Motor neuron (in vitro differentiated cells): ENCODE measurements at places on chromosomes 1 and 21.
A peak's percentile ranks its signal among the peaks of the same experiment; 100 is the strongest.

- no peak for ATAC-seq
Observed at GRCh38 chr1:117171900-117172511, 38.7 kb downstream of the VTCN1 start.

- peak; percentile 58 for ATAC-seq
Observed at GRCh38 chr1:73673971-73674370, 524.0 kb downstream of the LRRIQ3 start.

- ATAC-seq: peak; percentile 43
Observed at GRCh38 chr1:231234506-231234905, 6.5 kb upstream of the GNPAT start.

DNA sequence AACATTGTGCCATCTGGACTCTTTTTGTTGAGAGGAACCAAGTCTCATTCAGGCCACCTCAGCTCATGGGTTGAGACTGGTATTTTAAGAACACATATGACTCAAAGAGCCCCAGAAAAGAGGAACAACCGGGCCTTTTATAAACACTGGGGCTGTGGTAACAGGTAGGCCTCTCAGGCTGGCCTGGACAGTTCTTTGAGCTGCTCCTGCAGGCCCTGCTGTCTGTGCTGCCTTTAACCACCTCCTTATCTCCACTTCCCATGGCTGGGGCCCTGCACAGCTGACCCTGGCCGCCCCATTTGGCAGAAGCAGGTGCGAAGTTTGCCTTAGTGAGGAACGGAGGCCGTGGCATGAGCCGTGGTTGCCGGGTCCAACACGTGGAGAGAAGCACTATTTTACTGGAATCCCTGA, 163.3 kb downstream of the RHOU start:
- ATAC-seq: no peak

DNA sequence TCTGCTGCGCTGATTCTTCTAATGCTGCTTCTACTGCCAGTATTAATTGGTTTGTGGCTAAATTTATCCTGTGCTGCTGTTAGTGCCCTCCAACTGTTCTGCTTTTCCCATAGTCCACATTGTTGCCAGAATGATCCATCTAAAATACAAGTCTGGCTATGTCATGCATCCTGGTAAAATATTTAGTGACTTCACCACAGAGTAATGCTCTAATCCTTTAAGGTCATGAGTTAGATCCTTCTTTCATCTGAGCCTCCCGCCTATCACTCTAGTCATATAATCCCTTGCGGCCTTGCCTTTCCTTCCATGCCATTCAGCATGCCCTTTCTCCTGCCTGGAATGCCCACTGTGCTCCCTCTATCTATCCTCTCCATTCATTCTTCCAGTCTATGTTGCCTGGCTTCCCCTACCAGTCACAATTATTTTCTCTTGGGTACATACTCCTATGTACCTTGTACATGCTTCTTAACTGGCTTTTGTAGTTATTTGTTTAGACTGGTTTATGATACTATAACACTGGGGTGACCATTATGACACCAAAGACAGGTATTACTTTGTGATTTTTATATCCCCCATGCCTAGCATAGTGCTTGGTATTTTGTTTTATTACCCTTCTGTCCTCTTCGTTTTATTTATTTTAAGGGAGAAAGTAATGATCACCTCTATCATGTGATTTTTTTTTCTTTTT, 144.0 kb downstream of the MAGI3 start:
- no peak for ATAC-seq

DNA sequence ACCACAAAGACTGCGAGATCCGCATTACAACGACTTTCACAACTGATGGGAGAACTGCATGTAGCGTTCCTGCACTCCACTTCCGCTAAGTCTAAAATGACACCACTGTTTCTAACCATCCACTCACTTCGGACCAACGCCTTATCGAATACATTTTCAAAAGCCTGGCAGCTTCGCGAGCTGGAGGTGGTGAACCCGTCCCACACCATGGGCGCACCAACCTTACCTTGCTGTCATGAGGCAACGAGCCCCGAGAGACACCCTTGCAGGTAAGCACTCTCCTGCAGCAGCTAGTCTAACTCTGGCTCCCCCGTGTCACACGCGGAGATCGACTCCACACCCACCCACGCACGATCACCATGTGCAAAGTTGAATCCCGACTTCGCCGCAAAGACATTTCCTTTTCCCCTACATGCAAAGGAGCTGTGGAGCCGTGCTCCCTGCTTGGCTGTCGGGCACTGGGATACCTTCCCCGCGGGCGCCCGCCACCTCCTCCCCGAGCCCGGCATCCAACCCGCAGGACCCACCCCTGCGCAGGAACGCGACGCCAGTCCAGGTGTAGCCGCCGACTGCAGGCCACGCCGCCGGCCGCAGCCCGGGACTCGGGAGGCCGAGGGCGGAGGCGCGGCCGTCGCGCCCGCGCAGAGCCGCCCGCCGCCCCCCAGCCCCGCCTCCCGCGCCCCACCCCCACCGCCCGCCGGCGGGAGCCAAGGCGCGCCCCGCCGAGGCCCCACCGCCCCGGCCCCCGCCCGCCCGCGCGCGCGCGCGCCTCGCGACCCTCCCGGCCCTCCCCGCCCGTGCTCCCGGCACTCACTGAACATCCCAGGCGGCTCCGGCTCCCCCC, 629 bp downstream of the TAF5L start:
- ATAC-seq: peak; percentile 69

- no peak for ATAC-seq
Observed at GRCh38 chr1:87650306-87650705, 321.6 kb downstream of the LMO4 start.

DNA sequence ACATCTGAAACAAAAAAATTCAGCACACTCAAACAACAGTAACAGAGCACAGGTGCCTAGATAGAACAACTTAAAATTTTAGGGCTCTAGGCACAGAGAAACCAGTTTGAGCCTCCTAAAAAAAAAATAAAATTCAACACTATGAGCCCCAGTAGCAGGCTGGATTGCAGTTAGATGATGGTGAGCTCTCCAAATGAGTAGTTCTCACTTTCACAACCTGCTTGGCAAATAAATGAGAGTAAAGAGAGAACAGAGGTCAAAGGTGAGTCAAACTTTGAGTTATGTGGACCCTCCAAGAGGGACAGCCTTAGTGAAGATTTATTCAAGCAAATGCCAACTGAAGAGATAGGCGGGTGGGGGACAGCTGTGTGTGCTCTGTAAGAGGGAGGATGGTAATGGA, 3.6 kb downstream of the BEND5 start:
- ATAC-seq: no peak

DNA sequence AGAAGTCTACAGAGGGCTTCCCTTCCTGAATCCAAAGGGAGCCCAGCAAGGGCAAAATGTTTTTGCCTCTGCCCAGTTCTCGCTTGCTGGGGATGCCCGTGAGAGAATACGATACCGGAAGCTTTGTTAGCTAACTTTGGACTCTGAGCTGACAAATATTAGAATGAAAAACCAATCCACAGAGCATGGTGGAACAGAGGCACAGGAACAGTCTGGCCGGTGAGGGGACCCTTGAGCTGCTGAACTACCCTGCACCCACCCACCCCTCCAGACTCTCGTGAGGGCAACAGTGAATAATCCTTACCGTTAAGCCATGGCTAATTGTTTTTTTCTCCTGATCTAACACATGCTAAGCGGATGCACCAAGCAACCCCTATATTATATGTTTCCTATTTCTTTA, 76.3 kb upstream of the AKT3 start:
- ATAC-seq: no peak

- ATAC-seq: no peak
Observed at GRCh38 chr1:31661856-31662255, 17.2 kb upstream of the PEF1 start.

GRCh38 chr1:247528812-247529474, 7.3 kb downstream of the OR2C3 start:
- no peak for ATAC-seq

GRCh38 chr1:94646141-94646643, 104.6 kb upstream of the F3 start:
- no peak for ATAC-seq

DNA sequence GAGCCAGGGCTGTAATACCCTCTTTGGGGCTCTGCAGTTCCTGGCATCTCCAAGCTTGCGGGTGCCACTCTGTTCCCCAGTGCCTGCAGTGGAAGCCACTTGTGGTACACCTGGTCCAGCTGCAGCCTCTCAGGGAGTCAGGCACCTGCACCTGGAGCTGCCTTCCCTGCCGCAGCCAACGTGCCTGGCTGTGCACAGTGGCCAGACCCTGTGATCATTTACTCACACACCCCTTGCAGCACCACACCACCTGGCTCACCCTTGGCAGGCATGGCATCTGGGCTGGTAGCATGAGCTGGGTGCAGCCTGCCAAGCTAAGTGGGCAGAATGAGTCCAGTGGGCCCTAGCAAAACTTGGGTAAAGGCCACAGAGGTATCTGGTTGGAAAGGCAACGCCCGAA, 51.1 kb upstream of the NTPCR start:
- no peak for ATAC-seq

GRCh38 chr1:207902566-207902965, 8.4 kb downstream of the CD34 start:
- ATAC-seq: no peak

DNA sequence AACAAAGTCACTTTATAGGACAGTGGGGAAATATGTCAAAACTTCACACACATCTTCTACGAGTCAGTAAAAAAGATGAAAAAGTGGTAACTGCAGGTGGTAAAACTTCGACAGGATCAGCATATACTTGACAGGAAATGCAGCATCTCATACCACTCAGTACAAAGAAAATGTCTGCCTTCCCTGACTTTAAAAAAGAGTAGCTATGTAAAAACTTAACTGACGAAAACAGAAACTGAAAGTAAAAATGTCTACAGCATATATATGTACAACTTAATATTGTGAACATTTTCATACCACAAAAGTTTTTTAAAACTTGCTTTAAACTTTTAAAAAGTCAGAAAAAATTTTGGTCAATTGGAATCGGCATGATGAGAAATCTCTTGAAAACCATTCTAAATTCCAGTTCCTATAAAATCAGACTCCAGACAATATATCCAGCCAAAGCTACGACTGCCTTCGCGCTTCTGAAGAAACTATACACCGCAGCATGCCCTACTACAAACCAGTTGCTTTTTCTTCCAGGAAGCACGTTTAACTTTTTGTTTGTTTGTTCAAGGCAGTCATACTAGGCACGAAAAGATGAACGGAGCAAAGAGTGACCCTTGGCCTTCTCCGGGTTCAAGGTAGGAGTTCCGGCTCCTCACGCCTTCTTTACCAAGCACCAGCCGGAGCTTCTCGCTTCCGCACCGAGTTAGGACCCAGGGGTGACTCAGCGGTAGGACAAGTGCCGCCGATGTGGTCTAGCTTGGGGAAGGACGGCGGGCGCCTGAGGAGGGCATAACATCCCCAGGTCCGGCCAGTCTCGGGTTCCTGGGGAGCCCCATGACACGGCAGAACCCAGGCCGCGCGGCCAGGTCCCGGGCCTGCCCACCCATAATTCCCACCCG, 612 bp downstream of the PSMA5 start:
- peak; percentile 61 for ATAC-seq

DNA sequence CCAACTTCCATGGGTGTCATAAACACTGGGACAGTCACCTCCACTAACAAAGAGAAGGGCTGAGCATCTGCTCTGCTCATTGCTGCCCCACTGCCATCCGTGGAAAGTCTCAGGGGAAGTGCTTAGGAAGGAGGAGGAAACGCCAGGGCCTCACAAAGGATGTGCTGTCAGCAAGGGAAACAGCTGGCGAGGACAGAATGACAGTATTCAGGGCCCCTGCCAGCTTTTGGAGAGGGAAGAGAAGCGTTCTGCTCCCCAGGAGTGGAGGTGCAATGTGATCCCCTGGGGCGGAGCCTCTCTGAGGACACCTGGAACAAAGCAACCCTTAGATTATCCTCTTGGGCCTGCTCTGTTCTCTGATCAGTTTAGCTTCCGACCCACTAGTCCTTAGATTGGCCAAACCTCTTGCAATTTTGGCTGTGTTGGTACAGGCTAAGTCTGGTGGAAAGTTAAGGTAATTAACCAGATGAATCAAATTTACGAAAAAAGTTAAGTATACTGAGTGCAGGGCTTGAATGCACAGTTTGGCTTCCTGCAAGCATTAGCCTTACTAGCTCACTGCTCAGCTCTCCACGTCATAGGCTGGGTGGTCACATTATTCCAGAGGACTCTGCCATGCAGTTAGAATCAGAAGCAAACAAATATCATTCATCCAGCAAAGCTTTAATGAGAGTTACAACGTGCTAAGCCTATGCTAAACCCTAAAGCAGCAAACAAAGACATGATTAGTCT, 170.2 kb upstream of the NFIA start:
- no peak for ATAC-seq

DNA sequence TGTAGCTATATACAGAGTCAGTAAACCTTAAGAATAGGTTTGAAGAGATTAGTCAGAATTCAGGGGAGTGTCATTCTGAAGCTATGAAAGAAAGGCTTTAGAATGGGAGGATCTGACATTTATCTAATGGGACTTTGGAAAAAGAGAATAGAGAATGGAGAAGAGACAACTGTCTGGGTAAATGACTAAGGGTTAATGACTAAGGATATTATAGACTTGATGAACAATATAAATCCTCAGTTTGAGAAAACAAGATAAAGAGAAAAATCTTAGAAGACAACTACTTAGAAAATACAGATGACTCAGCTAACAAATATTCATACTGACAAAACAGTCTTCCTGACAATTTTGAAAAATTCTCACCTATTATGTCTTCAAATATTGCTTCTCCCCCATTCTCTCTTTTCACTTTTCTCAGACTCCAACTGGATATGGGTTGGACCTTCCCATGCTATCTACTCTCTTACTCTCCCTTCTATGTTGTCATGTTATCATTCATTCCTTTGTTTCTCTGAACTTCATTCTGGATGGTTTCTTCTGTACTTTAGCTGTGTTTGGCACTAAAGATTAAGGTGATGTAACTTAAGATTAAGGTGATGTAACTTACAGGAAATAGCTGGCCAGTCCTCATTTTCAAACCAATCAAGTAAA, 20.4 kb downstream of the SLC16A1 start:
- ATAC-seq: peak; percentile 52

- no peak for ATAC-seq
Observed at GRCh38 chr1:225942574-225942973, 1.6 kb upstream of the LEFTY2 start.

- ATAC-seq: peak; percentile 92
Observed at GRCh38 chr1:119948342-119949214, 52.3 kb upstream of the ADAM30 start.

GRCh38 chr1:198520524-198521254, 19.8 kb downstream of the ATP6V1G3 start:
- no peak for ATAC-seq

DNA sequence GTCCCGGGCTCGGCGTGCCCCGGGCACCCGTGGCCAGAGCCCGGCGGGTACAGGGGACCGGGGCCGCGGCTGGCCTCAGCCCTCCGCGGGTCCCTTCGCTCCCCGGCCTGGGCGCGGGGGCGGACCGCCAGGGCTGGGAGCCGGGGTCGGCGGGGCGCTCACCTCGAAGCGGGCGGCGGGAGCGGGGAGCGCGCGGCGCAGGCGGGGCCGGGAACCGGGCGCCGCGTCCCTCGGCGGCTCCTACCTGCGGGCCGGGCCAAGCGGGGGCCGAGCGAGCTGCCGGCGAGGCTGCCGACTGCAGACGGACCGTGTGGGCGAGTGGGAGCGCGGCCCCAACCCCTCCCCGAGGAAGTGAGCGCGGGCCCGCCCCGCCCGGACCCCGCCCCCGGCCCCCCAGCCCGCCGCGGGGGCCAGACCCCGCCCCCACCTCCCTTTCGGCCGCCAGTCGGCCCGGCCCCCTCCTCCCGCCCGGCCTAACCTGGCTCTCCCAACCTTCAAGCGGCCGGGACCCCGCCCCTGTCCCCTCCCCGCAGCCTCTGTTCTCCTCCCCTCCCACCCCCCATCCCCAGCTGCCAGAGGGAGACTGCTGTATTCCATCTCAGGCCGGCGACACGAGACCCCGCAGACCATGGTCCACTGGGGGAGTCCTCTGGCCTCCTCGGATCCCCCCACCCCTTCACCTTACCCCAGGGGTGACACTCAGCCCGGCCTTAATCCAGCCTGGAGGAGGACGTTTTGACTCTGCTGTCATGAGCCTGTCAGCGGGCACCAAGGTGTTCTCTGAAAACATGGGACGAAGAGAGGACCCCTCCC, at the start of gene FHL3:
FHL3 (minus strand) TSS at position 320 of the 813 bp plus-strand sequence. CDS start 6,102 bp downstream, outside the sequence.
- peak; percentile 79 for ATAC-seq
